WTC11 (cell line): ENCODE measurements at places on chromosomes 13 and 19. TPM values are rescaled to one million over a fixed set of nuclear protein-coding genes. Genes with fewer than 3 reads are reported as not detected.

Gene S1PR2
- total RNA-seq, result 12.9 to 13.6 TPM (median 13.2 TPM) in 3 replicates

Gene KLF5
- 2.3 to 3.0 TPM (median 2.4 TPM) in 3 replicates for total RNA-seq

Gene CPT1C
- total RNA-seq, result 74.6 to 89.5 TPM (median 85.4 TPM) in 3 replicates

- no peak for DNase-seq
These were observed 177.8 kb downstream of the OLFM4 start for GRCh38 chr13:53206455-53206854.

DNA sequence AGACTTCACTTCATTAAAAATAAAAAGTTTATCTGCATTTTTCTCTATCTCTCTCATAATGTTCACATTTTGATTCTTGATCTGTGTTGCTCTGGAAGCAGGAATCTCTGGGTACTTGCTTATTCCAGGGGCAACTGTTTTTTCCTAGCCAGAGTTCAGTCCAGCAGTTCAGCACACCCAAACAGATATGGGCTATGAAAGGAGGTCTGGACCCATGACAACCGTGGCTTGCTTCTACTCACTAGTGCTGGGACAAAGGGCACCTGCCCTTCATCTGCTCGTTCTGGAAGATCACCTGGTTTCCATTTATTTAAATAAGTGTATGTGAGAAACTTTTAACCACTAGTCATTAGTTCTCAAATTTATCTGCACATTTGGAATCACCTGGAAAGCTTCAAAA is 36.0 kb downstream of the POLR1D start:
- DNase-seq, result no peak

DNA sequence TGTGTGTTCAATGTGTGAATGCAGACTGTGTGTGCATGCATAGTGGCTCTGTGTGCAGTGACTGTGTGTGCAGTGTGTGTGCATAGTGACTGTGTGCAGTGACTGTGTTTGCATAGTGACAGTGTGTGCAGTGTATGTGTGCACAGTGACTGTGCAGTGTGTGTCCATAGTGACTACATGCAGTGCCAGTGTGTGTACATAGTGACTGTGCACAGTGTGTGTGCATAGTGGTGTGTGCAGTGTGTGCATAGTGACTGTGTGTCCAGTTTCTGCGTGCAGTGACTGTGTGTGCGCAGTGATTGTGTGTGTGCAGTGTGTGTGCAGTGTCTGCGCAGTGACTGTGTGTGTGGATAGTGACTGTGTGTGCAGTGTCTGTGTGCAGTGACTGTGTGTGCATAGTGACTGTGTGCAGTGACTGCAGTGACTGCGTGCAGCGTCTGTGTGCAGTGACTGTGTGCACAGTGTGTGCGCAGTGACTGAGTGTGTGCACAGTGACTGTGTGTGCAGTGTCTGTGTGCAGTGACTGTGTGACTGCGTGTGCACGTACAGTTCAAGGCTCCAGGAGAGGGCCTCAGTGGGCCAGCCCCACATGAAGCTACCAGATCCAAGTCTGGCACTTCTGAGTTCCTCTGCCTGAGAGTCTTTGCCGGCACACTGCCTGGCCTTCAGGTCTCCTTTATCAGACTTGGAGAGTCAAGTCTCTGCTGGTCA is 90.3 kb downstream of the IER2 start:
- no peak for DNase-seq

- no peak for DNase-seq
These were observed 3.3 kb downstream of the AMER2 start for GRCh38 chr13:25168790-25169189.

DNA sequence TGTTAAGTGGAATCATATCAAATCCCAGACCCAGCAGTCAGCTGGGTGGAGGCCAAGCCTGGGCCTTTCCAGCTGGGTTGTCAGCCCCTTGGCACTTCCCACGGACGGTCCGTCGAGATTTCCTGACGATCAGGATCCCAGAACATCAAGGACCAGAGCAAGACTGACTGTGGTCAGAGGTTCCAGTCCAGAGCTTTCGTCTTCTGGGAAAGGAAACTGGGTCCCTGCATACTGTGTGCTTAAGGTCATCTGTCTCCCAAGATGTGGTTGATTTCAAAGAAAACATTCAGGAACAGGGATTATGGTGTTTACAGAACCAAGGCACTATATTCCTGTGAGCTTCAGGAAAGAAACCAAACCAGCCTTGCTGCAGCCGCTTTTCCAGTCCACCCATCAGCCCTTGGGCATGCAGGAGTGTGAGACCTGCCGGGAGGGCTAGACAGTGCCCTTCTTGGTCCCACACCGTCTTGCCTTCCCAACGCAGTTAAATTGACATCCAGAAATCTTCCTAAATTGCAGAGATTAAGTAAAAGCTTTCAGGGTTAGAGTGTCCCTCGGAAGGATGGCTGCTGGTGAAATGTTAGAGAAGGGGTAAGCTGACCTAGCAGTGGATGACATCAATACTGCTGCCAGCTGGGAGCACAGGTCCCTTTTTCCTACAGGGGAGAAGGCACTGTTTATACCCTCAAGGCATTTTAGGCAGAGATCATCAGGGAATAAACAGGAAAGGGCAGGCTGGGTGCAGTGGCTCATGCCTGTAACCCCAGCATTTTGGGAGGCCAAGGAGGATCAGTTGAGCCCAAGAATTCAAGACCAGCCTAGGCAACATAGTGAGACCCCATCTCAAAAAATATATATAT is 5.0 kb upstream of the C19orf33 start:
- DNase-seq, result no peak

- DNase-seq, result peak; percentile 81
These were observed 9.5 kb downstream of the MEF2B start for GRCh38 chr19:19160461-19161035.

GRCh38 chr13:76992548-76993001 is 694 bp downstream of the CLN5 start:
- DNase-seq, result peak; percentile 29

GRCh38 chr13:26012995-26013394 is 38.8 kb downstream of the SHISA2 start:
- DNase-seq, result no peak

DNA sequence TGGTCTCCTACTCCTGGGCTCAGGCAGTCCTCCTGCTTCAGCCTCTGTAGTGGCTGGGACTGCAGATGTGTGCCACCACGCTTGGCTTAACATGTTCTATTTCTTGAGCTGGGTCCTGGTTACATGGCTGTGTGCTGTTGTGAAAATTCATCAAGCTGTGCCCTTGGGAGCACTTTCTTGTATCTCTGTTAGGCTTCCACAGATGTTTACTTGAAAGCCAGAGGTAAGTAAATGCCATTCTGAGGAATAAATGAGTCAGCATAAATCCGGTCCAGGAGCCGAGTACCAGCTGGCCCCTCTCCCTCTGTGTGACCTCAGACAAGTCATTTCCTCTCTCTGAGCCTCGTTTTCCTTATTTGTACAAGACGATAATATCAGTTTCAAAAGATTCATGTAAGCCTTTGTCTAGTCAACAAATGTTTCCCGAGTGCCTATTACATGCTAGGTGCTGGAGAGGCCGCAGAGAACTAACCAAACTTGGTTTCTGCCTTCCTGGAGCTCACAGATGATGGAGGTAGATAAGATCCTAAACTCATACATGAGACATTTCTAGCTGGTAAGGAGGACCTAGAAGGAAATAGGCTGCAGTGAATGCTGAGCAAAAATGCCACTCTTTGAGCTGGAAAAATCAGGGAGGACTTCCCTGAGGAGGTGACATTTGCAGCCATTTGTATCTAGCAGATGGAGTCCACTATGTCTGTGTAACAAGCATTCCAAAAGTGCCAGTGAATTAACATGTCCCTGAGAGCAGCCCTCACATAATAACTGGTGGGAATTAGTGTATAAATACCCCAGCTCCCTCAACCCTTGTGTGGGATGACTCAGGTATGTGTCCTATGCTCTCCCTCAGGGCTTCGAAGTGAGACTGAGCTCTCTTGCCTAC is 2.7 kb upstream of the RASAL3 start:
- no peak for DNase-seq
